ENCODE measurements at places on chromosomes 1 and 21.
A peak's percentile ranks its signal among the peaks of the same experiment; 100 is the strongest.

GRCh38 chr1:45216200-45216541, 9.8 kb upstream of the ZSWIM5 start:
- peaks cover 36% of the 10 kb centered on the region for H3K27me3 ChIP-seq
- DNase-seq = no peak
- no peaks in the 10 kb centered on the region for H3K4me1 ChIP-seq
- H3K4me3 ChIP-seq = no peak overlapping the region
- H3K36me3 ChIP-seq = no peaks in the 10 kb centered on the region

DNA sequence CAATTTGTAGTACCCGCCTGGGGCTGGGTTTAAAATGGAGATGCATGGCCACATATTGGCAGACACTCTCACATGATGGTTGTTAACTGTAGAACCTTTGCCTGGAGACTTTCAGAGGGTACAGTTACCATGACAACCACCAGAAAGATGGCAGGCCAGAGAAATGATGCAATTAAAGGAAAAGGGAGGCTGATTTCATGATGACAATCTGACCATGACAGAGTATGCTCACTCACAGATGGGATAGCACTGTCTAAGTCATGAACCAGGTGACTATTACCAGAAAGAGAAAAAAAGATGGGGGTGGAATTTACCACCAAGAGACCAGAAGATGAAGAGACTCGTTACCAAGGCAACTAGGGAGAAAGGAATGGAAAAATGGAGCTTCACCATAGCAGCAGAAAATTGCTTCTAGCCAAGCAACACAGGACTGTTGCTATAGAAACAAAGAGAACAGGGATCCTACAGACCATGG, 3.5 kb upstream of the TRIT1 start:
- peak; percentile 34 for DNase-seq
- peaks cover 3% of the 10 kb centered on the region for H3K4me1 ChIP-seq
- no peak overlapping the region for H3K27ac ChIP-seq
- H3K36me3 ChIP-seq = peaks cover 2% of the 10 kb centered on the region
- no peaks in the 10 kb centered on the region for H3K27me3 ChIP-seq
- no peak overlapping the region for H3K4me3 ChIP-seq

- peaks cover 51% of the 10 kb centered on the region for H3K36me3 ChIP-seq
- peak; percentile 42 for DNase-seq
- H3K27ac ChIP-seq = no peak overlapping the region
- no peaks in the 10 kb centered on the region for H3K27me3 ChIP-seq
Measured at GRCh38 chr1:32361674-32362473, 411 bp downstream of the FAM229A start.

GRCh38 chr1:207711285-207711684, 40.6 kb upstream of the CD46 start:
- H3K4me3 ChIP-seq = no peak overlapping the region
- DNase-seq = peak; percentile 45
- H3K4me1 ChIP-seq = peaks cover 1% of the 10 kb centered on the region
- H3K27me3 ChIP-seq = no peaks in the 10 kb centered on the region

- DNase-seq = no peak
- no peaks in the 10 kb centered on the region for H3K27me3 ChIP-seq
- no peak within 1 kb of the TSS for H3K27ac ChIP-seq
- no peaks in the 10 kb centered on the region for H3K4me1 ChIP-seq
- no peaks in the 10 kb centered on the region for H3K36me3 ChIP-seq
Measured at GRCh38 chr1:225888898-225889601, at the start of gene LEFTY1. TSS of gene LEFTY1 (minus strand) at chr1:225889146. CDS start at chr1:225889066, 80 bp downstream.

DNA sequence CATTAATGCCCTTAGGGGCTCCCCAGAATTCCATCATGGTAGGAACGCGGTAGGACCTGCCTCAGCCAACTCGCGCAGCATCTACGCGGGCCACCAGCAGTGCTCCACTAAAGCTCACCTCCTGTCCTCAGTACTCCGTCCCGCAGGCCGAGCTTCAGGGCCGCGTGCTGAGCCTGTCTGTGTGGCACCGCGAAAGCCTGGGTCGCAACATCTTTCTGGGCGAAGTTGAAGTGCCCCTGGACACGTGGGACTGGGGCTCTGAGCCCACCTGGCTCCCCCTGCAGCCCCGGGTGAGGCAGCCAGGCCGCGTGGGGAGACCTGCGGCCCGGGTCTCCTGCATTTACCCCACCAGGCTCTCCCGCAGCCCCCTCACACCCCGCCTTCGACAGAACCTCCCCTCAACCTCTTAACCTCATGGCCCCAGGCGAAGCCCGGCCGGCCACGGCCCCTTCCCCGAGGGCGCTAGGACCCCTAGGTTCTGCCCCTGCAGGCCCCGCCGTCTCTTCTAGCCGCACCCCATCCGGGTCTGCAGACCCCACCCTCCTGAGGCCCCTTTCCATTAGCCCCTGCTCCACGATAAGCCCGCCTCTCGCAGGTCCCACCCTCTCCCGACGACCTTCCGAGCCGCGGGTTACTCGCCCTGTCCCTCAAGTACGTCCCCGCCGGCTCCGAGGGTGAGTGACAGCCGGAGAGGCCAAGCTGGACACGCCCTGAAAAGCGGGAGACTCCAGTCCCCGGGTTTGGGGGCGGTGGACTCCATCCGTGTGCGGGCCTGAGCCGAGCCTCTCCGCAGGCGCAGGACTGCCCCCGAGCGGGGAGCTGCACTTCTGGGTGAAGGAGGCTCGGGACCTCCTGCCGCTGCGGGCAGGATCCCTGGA, 9.1 kb downstream of the SYTL1 start:
- peak overlapping the region; percentile 38 for H3K4me3 ChIP-seq
- peak; percentile 57 for DNase-seq
- peaks cover 17% of the 10 kb centered on the region for H3K36me3 ChIP-seq
- H3K27me3 ChIP-seq = peaks cover 31% of the 10 kb centered on the region
- H3K27ac ChIP-seq = no peak overlapping the region
